ENCODE measurements at places on chromosomes 12 and 14.

GRCh38 chr12:38638401-38638800 lies 267.0 kb downstream of the CPNE8 start:
- DNase-seq, result no peak

GRCh38 chr12:20125276-20125798 lies 243.0 kb upstream of the PDE3A start:
- no peak for DNase-seq

DNA sequence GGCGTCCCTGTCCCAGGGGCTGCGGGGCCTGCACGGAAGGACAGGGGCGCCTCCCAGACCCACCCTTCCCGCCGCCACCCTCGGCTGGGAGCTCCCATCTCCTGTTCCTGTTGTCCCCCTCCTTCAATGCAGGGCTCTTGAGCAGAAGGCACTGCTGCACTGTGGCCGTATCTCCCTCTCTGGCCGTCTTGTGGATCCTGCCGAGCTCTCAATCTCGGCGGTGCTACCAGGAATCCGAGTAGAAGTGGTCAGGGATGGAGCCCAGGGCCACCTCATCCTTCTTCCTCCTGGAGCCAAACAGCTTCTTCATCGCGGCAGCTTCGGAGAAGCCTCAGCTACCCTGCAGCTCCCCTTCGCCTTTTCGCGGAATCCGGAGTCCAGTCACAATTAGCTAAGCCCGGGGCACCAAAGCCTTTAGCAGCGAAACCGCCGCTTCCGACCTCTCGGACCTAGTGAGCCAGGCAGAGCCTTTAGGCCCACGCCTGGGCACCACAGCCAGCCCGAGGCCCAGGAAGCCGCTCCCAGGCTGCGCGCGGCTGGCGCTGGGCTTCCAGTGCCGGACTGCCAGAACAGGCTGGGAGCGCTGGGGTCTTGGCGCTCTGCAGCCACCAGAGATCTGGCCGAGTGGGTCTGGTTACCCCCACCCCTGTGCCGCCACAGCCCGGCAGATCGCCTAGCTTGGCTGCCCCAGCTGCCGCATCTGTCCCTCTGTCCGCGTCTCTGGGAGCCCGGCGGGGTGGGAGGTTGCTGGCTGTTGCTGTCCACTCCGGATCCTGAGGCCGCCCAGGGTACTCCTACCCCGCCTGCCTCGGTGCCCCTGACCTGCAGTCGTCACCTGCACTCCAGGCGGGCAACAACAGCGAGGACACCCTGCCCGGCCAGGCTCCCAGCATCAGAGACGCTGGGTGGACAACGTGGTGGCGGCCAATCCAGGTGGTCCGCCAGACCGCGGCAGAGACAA lies 69.1 kb downstream of the ASCL4 start:
- DNase-seq, result peak; percentile 82

DNA sequence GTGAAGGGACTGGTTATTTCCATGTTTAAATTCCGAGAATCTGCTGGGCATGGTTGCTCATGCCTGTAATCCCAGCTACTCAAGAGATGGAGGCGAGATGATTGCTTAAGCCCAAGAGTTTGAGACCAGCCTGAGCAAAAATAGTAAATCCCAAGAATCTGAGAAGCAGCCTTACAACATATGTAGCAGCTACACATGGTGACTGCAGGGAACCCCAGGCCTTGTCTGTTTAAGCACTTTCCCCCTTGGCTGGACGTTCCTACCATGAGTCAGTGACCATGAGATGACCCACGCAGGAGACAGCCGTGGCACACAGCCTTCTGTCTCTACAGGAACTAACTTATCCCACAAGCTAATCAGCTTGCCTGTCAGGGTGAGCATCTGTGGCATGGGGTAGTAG lies 5.5 kb upstream of the SLC24A4 start:
- DNase-seq, result peak; percentile 86

- DNase-seq, result no peak
These were observed 5.6 kb upstream of the ASCL1 start for GRCh38 chr12:102951841-102952240.

DNA sequence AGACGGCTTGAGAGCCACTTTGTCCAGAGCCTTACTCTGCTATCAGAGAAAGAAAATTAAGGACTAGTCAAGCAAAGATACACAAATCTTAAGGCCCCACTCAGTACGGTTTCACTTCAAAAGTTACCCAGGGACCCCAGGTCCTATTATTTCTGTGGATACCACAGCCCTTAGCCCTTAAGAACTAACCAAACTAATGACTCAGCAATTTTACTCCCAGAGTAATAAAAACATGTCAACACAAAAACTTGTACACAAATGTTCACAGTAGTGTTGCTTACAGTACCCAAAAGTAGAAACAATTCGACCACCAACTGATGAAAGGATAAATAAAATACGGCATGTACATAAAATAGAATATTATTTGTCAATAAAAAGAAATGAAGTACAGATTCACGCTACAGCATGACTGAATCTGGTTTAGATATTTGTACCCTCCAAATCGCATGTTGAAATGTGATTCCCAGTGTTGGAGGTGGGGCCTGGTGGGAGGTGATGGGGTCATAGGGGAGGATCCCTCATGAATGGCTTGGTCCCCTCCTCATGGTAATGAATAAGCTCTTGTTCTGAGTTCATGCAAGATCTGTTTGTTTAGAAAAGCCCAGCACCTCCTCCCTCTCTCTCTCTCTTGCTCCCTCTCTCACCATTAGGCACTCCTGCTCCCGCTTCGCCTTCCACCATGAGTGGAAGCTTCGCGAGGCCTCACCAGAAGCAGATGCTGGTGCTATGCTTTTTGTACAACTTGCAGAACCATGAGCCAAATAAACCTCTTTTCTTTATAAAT lies 30.5 kb downstream of the AREL1 start:
- DNase-seq, result no peak

- DNase-seq, result no peak
These were observed 27.8 kb downstream of the SLC25A47 start for GRCh38 chr14:100350986-100351385.

- DNase-seq, result peak; percentile 26
These were observed 13.6 kb downstream of the TTC9 start for GRCh38 chr14:70655110-70655826.

DNA sequence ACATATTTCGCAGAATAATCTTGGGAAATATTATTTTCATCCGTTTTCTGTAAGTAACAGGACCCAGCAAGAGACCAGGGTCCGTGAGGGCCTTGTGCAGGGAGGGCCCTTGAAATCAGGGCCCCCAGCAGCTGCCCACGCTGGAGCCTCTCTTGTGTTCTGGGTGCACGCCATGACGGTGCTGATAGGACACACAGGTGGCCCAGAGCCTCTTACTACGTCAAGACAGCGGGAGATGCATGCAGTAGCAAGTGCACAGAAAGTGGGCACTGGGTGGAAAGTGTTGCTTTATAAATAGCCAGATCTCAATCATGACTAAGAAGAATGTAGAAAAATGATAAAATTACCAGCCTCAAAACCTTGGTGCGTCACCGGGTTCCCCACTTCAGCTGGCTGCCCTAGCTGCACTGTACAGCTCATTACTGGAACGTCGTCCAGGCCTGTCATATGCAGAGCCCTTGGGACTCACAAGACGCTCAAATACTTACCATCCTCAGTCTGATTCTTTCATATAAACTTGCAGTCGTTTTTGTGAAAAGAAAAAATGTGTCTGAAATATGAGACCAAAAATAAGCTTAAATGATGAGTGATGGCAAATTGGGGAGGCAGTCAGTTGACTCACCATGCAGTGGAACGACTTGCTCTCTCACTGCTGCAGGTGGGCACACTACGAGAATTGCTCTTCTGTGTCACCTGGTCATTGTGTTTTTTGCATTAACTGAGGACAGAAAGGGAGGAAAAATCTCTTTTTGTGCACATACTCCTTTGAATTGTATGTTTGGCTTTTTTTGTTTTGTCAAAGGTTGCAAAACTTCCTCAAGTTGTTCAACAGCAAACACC lies 68.2 kb downstream of the DDX51 start:
- no peak for DNase-seq

- no peak for DNase-seq
These were observed 155.3 kb upstream of the ATP2B1 start for GRCh38 chr12:89863968-89864367.

GRCh38 chr14:45364565-45365156 lies 111.7 kb upstream of the MIS18BP1 start:
- no peak for DNase-seq

DNA sequence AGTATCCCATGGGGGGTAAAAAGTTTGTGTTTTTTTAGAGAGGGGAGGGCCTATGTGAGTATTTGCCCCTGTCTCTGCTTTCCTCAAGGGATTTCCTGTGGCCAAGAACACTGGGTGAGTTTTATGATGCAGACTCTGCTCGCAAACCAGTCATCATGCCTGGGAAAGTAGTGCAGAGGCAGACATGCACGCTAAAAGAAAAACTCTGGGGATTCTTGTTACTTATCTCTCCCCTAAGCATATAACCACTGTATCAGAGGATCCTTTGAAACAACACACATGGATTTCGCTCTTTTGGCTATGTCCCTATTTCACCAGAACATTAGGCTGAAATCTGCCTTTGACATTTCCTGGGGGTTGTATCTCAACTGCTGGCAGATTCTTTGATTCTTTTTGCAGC lies 1845.8 kb upstream of the SEL1L start:
- DNase-seq, result no peak

- no peak for DNase-seq
These were observed 17.0 kb downstream of the TMEM30B start for GRCh38 chr14:61264010-61264571.

- peak; percentile 79 for DNase-seq
These were observed 18.7 kb upstream of the SERPINA6 start for GRCh38 chr14:94341656-94342333.

DNA sequence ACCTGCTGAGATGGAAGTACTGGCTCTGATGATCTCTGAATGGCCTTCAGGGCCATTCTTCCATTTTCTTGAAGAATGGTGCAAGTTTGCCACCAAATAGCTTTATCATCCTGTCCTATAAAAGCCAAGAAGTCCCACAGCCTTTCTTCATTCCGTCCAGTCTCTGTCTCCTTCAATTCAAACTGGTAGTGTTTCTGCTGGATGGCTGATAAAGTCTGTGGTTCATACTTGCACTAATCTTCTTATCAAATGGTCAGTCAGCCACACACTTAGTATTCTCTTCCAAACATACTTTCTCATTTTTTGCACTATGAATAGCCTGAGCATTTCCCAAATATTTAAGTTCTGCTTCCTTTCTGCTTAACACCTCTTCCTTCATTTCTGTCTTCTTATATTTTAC lies 39.4 kb upstream of the BEGAIN start:
- DNase-seq, result no peak

- no peak for DNase-seq
These were observed 35.8 kb upstream of the GRIP1 start for GRCh38 chr12:66714709-66715108.

- peak; percentile 14 for DNase-seq
These were observed 976 bp downstream of the THAP2 start for GRCh38 chr12:71665090-71665463.

DNA sequence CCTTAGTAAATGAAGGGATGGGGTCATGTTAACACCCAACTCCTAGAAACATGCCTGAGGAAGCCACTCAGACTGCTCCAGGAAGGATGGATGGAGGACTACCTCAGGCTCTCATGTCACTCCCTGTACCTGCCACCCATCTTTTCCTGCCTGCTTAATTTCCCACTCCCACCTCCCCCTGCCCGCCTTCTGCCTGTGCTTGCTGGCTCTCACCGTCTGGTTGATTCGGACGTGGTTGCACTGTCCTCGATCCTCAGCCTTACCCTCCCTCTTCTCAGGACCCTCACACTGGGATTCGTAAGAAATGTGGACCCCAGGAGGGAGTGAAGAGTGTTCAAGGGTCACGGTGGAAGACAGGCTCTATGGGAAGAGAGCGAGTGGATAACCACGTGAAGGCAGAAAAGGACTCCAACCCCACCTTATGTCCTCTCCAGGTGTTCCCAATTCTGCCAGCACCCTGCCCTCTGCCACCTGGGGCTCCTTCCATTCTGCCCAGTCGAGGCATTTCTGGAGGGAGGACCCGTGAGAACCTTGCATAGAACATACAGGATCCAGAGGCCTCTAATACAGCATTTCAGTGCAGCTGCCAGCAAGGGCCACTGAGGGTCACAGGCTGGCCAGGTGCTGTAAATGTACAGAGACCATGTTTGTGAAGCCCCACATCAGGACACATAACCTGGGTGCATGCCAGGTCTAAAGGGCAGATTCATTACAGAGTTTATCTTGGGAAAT lies 12.9 kb downstream of the ITGB7 start:
- peak; percentile 75 for DNase-seq

- DNase-seq, result peak; percentile 84
These were observed 472.0 kb upstream of the TBX3 start for GRCh38 chr12:115155665-115156645.
